ENCODE measurements at places on chromosomes 6 and 20.

DNA sequence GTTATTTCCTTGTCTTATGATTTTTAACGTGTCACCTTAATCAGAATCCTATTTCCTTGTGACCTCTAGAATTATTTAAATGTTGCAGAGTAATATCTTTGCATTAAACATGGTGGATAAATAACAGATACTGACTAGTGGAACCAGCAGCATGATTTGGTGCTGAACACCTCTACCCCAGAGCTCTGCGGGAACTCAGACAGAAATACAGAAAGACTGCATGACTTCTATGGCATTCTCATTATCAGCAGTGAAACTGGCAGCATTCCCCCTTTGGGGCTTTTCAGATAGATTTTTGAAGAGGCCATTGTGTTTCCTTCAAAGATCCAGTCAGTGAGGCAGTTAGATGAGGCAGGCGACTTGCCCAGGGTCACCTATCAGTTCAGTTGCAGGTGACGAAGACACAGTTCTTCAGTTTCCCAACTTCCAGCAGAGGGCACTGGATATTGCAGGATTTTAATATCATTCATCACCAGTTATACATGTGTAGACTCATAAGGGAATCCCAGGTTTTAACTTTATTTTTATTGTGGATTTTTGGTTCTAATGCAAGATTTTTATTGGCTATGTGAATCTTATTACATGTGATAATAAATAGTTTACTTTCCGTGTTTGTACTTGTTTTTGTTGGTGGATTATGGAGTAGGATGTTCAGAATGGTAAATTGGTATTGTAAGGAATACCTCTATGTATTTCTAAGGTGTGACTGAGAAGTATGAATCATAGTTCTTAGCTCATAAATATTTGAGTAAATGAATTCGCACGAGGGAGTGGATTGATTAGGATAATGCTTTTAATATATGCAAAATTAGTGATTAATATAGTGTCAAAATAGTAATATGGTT is 81.3 kb downstream of the AFDN start:
- DNase-seq, result no peak

DNA sequence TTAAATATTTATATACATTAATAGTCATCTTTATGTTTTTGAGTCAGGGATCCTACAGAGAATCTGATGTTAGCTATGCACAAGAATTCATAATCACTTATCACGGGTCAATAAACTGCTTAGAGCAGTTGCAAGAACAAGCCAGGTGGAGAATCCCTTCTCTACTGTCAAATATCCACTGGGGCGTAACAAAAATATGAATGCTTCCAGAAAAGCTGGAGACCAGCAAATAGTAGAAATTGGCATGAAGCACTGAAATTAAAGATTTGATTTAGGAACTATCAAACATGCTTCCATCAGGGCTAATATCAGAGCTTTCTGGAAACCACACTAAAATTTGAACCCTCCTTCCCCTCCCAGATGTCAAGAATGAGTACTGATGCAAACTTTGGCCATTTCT is 37.3 kb downstream of the ADGRG6 start:
- no peak for DNase-seq

DNA sequence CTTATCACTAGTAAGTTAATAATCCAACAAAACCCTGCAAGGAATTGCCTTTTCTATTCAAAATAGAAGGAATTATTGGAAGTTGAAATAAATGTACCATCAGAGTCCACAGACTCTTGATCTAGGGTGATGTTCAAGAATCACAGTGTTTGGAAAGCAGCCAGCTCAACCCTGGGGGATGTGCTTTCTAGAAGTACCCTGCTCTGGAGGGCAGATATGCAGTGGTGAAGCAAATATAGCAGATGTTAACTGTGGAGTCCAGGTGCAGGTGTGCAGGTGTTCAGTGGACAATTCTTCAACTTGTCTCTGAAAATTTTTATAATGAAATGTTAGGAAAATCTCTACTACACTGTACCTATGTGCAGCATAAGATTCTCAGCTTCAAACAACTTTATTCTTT is 9.1 kb upstream of the INSM1 start:
- peak; percentile 66 for DNase-seq

GRCh38 chr6:106579281-106579680 is 50.0 kb downstream of the RTN4IP1 start:
- DNase-seq, result no peak

GRCh38 chr20:22682381-22682780 is 98.0 kb upstream of the FOXA2 start:
- DNase-seq, result no peak

- no peak for DNase-seq
These were observed 19.5 kb downstream of the SPATS1 start for GRCh38 chr6:44361947-44362346.

- DNase-seq, result no peak
These were observed 42.6 kb downstream of the RBM38 start for GRCh38 chr20:57433657-57434389.

GRCh38 chr6:29791162-29791561 is 36.5 kb upstream of the HLA-G start:
- DNase-seq, result no peak

GRCh38 chr20:47821481-47822100 is 36.3 kb upstream of the SULF2 start:
- no peak for DNase-seq

DNA sequence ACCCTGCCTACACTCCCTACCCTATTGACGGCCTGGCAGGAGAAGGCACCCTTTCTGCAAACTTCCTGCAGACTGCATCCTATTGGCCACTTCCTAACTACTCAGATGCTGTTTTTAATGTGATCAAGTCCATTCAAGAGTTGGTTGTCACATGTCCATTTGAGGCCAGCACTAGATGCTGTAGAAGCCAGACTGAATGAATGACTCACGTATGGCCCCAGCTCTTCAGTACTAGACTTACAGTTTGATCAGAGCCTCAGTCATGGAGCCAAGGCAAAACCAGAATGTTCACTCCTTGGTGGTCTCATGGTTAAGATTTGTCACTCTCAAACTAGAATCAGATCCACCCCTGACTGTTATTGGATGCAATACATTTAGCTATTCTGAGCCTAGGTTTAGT is 101.7 kb downstream of the OPRM1 start:
- DNase-seq, result no peak

GRCh38 chr6:150140236-150140969 is 2.4 kb upstream of the PPP1R14C start:
- no peak for DNase-seq

GRCh38 chr6:43170417-43170930 is 595 bp upstream of the SRF start:
- no peak for DNase-seq

- DNase-seq, result peak; percentile 23
These were observed 262.4 kb downstream of the PLCB1 start for GRCh38 chr20:8394308-8394945.

DNA sequence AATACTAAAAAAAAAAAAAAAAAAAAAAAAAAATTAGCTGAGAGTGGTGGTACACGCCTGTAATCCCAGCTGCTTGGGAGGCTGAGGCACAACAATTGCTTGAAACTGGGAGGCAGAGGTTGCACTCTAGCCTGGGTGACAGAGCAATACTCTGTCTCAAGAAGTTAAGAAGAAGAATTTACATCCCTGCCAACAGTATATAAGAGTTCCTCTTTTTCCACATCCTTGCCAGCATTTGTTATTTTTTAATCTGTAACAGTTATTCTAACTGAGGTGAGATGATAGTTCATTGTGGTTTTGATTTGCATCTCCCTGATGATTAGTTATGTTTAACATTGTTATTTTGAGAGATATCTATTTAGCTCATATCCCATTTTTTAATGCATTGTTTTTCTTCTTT is 20.3 kb upstream of the DYNLRB1 start:
- DNase-seq, result no peak

- no peak for DNase-seq
These were observed 86.3 kb upstream of the ESR1 start for GRCh38 chr6:151721146-151721545.

DNA sequence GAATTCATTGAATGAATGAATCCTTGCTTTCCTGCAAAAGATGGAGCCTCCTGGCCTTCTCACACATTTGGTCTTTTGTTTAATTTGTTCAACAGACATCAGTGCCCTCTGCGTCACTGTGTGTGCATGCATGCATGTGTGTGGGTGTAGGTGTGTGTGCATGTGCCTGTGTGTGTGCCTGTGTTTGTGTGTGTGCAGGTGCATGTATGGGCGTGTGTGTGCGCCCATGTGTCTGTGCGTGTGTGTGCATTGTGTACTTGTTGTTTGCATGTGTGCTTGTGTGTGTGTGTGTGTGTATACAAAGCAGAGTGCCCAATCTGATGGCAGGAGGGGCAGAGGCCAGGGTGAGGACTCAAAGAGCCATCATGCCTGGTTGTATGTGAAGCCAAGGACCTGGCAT is 36.0 kb downstream of the C20orf203 start:
- no peak for DNase-seq

DNA sequence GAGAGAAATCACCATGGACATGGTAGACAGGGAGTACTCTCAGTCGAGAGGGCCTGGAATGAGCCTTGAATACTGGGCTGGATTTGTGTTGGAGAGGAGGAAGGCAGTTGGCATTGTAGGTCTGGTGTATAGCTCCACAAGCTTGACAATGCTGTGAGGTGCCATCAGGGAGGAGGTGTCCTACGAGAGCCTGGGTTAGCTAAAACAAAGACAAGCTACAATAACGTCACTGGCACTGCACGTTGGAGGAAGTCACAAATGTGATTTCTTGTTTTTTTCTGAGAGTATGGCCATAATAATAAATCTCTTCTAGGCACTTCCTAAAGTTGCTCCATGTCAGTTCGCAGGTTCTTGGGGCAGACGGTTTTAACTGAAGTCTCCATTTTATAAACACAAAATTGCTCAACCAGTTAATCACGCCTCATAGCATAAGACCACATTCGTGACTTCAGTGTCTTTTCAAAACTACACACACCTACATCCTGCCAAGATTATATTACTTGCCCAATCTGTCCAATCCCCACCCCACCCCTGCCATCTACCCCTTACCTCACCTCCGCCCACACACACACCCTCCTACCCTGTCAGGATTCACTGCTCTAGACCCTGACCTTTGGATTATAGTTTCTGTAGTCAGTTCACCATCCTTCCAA is 4.4 kb upstream of the HLA-DMB start:
- no peak for DNase-seq

DNA sequence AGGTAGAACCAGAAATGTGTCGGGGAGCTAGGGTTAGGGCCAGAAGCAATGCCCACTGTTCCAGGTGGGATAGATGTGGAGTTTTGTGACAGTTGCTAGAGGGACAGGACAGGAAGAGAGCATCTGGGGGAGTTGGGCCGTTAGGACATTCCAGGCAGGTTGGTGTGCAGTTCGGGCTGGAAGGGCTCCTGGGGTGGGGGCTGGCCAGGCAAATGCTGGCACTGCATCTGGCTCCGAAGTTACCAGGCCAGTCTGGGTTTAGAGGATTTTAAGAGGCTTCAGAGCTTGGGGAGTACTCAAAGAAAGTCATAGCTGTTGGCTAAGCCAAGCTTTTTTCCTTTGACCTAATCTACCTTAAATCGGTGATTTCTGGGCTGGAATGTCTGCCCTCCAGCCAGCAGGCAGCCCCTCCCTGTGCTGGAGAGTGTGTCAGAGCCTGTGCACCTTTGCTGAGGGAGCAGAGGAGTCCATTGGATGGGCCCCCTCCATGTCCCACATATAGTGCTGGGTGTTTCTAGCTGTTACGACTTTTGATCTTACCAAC is 20.8 kb downstream of the PLCG1 start:
- DNase-seq, result no peak

DNA sequence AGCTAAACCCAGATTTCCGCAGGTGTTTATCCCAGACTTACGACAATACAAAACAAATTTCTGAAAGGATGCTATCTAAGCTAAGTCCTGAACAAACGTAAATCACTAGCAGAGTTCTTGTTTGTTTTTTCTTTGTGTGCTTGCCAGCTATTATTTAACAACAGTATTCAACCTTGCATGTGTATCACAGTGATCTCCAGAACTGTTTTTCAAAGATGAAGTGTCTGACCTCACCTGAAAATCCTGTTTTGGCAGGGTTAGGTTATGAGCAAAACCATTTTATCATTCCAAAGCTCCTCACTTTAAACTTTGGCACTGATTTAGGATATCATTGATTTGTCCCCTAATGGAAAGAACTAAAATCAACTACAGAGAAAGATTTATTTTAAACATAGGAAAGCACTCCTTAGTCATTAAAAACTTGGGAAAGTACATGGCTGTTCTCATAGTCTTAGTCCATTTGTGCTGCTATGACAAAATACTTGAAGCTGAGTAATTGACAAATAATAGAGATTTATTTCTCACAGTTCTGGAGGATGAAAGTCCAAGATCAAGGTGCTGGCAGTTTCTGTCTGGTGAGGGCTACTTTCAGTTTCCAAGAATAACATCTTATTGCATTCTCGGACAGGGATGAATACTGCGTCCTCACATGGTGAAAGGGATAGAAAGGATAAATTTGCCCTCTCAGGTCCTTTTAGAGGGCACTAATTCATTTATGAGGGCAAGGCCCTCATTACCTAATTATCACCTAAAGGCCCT is 20.8 kb upstream of the BMP5 start:
- DNase-seq, result no peak

- DNase-seq, result peak; percentile 9
These were observed 33.7 kb upstream of the IYD start for GRCh38 chr6:150334790-150335783.

DNA sequence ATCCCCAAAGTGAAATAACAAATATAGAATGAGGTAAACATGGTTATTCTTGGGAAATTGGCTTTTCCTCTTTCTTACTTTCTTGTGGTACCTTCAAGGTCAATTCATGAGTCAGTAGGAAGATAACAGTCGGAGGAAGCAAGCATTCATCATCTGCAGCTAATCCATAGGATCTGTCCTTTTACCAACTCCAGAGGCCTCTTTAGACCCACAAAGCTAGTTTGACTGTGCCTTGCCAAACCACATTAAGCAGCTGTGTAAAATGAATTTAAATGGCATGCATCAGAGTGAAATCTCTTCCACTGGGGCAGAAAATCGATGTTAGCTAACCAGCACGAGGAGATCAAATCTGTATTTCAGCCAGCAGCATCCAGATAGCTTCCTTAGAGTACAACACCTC is 171.3 kb downstream of the TMEM242 start:
- no peak for DNase-seq

DNA sequence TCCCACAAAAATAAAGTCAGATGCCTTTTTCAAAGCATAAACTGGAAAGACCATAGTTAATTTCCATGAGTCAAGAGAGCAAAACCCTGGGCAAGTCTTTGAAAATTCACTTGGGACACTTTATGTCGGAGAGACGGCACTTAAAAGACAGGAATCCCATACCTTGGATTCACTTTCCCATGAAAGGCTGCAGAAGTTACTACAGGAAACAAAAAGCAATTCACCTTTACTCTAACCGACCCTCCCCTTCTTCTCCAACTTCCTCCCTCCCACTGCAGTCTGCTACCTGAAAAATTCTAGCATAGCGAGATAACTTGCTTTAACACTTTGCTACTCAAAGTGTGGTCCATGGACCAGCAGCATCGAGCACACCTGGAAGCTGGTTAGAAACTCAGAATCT is 539.1 kb upstream of the JAG1 start:
- DNase-seq, result no peak

DNA sequence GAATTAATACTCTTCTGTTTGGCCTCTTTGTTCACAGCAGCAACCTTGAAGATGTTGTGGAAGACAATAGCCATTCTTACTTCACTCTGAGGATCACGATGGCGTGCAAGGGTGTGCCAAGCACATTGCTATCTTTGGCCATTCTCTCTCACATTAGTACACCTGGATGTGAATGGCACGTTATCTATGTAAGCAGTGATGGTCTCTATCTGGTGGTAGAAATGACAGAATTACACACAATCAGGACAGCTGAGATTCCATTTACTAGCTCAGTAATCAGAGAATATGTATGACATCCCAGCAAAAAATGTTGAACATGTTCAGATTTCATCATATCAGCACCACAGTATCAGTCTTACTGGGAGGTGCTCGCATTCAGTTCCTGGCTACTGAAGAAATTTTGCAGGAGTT is 116.2 kb downstream of the LCA5 start:
- DNase-seq, result no peak

Data from MM.1S (cell line).